Activated CD4-positive, alpha-beta memory T cell treated with anti-CD3 and anti-CD28 coated beads for 36 hours (primary cell): ENCODE measurements at places on chromosomes 13 and 19.
A peak's percentile ranks its signal among the peaks of the same experiment; 100 is the strongest.

DNA sequence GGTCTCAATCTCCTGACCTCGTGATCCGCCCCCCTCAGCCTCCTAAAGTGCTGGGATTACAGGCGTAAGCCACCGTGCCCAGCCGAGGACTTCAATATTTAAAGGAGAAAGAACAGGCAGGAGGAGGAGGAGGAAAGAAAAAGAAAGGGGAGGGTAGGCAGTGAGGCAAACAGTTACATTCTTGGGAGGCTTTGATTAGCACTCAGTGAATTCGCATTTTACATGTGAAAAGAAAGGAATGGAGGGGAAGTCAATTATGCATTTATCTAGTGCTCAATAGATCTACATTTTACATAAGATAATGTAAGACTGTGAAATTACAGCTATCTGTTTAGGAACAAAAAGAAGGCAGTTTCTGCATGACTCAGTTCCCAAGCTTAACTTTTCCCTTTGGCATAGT, 30.9 kb upstream of the CXCL17 start:
- no peak for DNase-seq
- H3K36me3 ChIP-seq = no peaks in the 10 kb centered on the region
- no peak overlapping the region for H3K4me3 ChIP-seq
- no peaks in the 10 kb centered on the region for H3K27me3 ChIP-seq
- H3K27ac ChIP-seq = no peak overlapping the region

DNA sequence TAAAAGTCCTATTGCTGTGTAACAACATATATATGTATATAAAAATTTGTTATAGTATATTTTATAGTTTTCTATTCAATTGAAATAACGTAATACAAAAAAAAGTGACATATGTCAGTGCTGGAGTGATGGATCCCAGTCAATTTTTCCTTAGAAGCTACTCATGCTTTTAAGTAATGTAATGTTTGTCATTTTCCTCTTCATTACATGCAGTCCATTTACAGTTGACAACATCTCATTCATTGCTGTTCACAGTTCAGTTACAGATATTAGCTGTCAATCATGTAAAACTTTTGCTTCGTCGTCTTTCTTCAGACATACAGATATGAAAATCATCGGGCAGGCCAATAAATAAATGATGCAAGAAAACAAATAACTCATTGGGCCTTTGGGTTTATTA, 525.1 kb upstream of the PRR20A start:
- H3K36me3 ChIP-seq = no peaks in the 10 kb centered on the region
- H3K27ac ChIP-seq = no peak overlapping the region
- no peaks in the 10 kb centered on the region for H3K27me3 ChIP-seq
- no peak overlapping the region for H3K4me3 ChIP-seq
- DNase-seq = no peak

DNA sequence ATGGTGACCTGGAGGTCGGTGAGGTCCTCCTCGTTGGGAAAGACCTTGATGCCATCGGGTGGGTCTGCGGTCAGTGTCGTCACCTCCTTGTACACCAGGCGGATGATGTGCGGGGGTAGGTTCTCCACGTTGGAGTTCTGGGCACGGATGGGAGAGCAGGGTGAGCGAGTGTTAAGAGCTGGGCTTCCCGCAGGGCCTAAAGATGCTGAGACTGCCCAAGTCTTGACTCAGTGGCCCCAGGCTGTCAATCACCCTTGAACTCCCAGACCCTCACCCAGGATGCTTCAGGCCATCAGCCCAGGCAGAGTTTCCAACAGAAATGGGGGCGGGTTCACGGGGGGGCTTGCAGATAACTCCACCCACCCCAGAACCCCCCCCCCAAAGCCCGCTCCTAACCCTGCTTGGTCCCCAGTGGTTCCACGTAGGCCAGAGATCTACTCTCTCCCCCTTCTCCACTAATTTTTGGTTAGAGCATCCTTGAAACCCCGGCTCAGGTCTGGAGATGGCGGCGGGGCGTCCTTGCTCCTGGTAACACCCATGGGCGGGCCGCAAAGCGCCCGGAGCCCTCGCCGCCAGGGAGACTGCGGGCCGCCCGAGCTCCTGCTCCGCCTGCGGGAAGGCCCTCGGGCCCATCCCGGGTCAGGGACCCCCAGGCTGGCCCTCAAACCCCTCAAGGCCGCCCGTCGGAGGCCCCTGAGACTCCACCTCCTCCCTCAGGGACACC, 600 bp downstream of the UBE2S start:
- DNase-seq = peak; percentile 33
- no peaks in the 10 kb centered on the region for H3K27me3 ChIP-seq
- peak overlapping the region; percentile 93 for H3K4me3 ChIP-seq
- peaks cover 26% of the 10 kb centered on the region for H3K4me1 ChIP-seq

DNA sequence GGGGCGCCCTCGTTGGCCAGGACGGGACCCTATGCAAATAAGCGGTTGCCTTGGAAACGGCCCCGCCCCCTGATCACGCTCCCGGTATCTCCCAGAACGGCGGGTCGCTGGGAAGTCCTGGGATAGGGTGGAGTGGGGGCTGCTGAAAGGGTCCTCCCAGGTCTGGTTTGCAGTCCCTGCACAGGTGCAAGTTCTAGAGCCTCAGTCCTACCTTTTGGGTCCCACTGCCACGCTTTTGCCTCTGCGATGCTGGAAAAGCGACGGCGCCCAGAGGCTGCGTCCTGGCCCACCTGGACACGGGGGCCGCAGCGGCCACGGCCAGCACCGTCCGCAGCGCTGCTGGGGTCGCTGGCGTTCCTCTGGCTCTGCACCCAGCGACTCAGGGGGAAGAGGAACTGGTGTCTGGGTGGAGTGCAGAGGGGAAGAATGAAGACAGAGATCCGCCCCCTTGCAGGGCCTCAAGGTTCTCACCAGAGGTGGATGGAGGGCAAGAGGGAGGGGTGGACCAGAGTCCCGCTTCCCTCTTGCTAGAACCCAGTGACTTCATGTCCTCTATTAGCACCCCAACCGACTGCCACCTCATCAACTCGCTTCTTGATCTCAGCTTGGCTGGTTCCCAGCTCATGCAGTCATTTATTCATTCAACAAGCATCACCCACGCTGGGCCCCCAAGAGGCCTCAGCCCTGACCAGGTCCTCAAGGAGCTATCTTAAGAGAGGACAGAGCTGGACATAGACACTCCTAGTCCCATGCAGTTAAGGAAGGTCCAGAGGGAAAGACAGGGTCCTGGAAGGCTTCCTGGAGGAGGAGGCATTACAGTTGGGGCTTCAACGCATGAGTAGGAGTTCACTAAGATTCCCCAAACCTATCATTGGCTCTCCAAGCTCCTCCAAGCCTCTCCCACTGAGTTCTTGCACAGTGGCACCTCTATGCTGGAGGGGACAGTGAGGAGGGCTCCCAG, at the start of gene LRRC25:
Gene LRRC25 (minus strand): TSS at position 381 of the 961 bp plus-strand sequence. CDS start 659 bp downstream, outside the sequence.
- H3K4me3 ChIP-seq = no peak within 1 kb of the TSS
- H3K27me3 ChIP-seq = peaks cover 24% of the 10 kb centered on the region
- no peaks in the 10 kb centered on the region for H3K4me1 ChIP-seq
- DNase-seq = peak; percentile 18
- no peaks in the 10 kb centered on the region for H3K36me3 ChIP-seq

DNA sequence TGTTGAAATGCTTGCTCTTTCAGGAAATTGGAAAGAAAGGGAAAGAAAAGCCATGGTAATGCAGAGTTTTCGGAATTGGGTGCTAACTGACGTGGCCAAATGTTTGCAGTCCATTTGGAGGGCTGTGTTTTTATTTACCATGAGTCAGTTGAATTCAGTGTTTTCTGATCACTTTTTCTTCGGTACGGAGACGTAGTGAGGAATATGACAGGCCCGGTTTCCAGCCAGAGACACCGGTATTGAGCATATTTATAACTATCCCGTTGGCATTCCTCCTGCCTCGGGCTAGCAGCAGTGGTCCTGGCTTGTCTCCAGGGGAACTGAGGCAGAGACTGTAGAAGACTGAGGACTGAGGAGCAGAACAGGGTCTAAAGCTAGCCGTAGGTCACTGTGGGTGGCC, 1.0 kb downstream of the CDC16 start:
- peaks cover 29% of the 10 kb centered on the region for H3K36me3 ChIP-seq
- peaks cover 25% of the 10 kb centered on the region for H3K4me1 ChIP-seq
- H3K4me3 ChIP-seq = peak overlapping the region; percentile 91
- no peak for DNase-seq
- peak overlapping the region; percentile 73 for H3K27ac ChIP-seq

- DNase-seq = no peak
- no peak overlapping the region for H3K4me3 ChIP-seq
- H3K4me1 ChIP-seq = peaks cover 11% of the 10 kb centered on the region
- no peak overlapping the region for H3K27ac ChIP-seq
- H3K27me3 ChIP-seq = no peaks in the 10 kb centered on the region
- no peaks in the 10 kb centered on the region for H3K36me3 ChIP-seq
These were observed 2.8 kb downstream of the MAMSTR start for GRCh38 chr19:48716562-48717291.

DNA sequence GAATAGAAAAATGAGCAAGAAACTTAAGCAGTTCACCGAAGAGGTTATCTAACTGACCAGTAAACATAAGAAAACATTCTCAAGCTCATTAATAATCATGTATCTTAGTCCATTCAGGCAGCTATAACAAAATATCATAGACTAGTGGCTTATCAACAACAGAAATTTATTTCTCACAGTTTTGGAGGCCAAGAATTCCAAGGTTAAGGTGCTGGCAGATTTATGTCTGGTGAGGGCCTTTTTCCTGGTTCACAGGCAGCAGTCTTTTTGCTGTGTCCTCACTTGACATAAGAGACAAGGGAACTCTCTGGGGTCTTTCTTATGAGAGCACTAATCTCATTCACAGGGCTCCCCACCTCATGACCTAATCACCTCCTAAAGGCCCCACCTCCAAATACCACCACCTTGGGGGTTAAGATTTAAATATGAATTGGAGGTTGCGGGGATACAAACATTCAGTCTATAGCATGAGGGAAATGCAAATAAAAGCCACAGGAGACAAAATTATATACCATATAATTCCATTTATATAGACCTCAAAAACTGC, 123.6 kb downstream of the ZAR1L start:
- H3K27me3 ChIP-seq = no peaks in the 10 kb centered on the region
- H3K36me3 ChIP-seq = peaks cover 2% of the 10 kb centered on the region
- H3K27ac ChIP-seq = no peak overlapping the region
- H3K4me1 ChIP-seq = no peaks in the 10 kb centered on the region

GRCh38 chr13:94412870-94413597, 66.4 kb downstream of the DCT start:
- H3K27ac ChIP-seq = no peak overlapping the region
- H3K4me3 ChIP-seq = no peak overlapping the region
- peaks cover 34% of the 10 kb centered on the region for H3K27me3 ChIP-seq
- peaks cover 9% of the 10 kb centered on the region for H3K4me1 ChIP-seq

GRCh38 chr13:20703780-20704458, 420 bp downstream of the IL17D start:
- peaks cover 15% of the 10 kb centered on the region for H3K4me1 ChIP-seq
- no peak overlapping the region for H3K27ac ChIP-seq
- H3K36me3 ChIP-seq = no peaks in the 10 kb centered on the region

DNA sequence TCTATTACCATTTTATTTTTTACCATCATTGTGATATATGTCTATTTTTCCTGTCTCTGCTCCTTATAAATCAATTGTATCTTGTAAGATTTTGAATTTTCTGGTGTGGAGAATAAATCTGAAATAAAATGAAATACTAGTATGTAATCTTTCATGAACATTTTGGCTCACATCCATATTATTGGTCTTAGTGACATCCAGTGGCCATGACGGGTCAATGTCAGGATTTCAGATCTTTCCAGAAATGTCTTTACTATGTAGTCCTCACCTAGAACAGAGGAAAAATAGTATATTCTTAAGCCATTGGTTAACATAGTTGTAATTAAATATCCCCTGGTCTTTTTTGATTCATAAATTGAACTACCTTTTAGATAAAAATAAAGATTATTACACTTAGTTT, 109.8 kb upstream of the GPC6 start:
- no peaks in the 10 kb centered on the region for H3K27me3 ChIP-seq
- no peak overlapping the region for H3K4me3 ChIP-seq
- H3K36me3 ChIP-seq = no peaks in the 10 kb centered on the region

GRCh38 chr13:37457612-37458011, 141.0 kb downstream of the POSTN start:
- DNase-seq = no peak
- no peak overlapping the region for H3K27ac ChIP-seq
- H3K27me3 ChIP-seq = no peaks in the 10 kb centered on the region
- no peaks in the 10 kb centered on the region for H3K36me3 ChIP-seq
- H3K4me1 ChIP-seq = no peaks in the 10 kb centered on the region

DNA sequence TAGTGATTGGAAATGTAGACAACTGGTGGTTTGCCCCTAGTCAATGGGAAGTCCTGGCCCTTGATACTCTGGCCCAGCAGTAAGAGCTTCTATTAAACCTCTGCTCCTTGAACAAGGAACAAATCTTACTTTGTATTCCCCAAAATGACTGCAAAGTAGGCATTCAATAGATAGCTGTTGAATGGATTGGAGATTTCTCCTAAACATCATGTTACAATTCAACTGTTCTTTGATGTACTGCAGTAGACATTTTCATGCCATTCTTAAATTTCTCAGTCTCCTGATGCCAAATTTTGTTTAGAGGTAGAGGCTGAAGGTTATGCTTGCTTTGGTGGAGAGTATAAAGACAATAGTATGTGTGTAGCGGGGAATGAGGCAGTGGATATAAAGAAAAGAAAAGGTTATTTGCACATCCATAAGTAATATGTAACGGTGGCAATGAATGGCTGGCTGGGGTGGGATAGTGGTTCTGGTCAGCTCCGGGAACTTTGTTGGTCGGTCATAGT, 12.8 kb downstream of the MIR17HG start:
- peaks cover 10% of the 10 kb centered on the region for H3K4me1 ChIP-seq
- H3K4me3 ChIP-seq = no peak overlapping the region
- DNase-seq = no peak
- H3K27me3 ChIP-seq = no peaks in the 10 kb centered on the region
- peaks cover 25% of the 10 kb centered on the region for H3K36me3 ChIP-seq

DNA sequence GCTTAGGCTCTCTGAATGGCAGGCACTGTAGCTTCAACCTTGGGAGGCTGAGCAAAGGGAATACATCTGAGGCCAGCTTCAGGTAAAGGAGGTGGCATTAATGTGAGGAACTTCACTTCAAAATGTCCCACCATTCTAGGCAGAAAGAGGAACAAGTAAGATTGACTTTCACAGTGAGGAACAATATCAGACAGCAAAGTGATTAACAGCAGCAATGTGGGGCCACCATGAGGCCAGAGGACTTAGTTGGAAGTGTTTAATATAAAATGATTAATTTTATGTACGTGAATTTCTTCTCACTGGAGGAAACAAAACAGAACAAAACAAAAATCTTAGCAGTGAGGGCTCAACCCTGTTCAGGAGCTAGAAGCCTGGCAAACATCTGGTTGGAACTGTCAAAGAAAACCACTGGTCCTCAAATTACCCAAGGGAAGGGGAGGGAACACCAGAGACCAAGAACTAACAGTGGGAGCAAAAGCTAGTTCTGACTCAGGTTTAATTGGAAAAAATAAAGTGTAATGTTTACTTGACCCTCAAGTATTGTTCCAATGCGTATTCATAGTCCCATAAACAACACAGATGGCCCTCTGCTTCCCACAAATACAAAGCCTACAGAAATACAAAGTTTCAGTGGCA, 43.9 kb upstream of the FRY start:
- H3K27me3 ChIP-seq = no peaks in the 10 kb centered on the region
- no peak for DNase-seq
- H3K36me3 ChIP-seq = peaks cover 2% of the 10 kb centered on the region
- H3K4me3 ChIP-seq = no peak overlapping the region
